ENCODE measurements at places on chromosomes 6 and 20. TPM values are rescaled to one million over a fixed set of nuclear protein-coding genes. Genes with fewer than 3 reads are reported as not detected.
A peak's percentile ranks its signal among the peaks of the same experiment; 100 is the strongest.

TRIM15 gene
- total RNA-seq: not detected

EPB41L2 gene
- total RNA-seq: 101 TPM

HCRTR2 gene
- total RNA-seq: 0.42 TPM

HDAC2 gene
- 55.1 TPM for total RNA-seq

PAX1 gene
- not detected for total RNA-seq

LAMA5 gene
- 127 TPM for total RNA-seq

HLA-C gene
- 206 TPM for total RNA-seq

BMP6 gene
- 1.4 TPM for total RNA-seq

STMN3 gene
- 16.7 TPM for total RNA-seq

SNX9 gene
- 68.3 TPM for total RNA-seq

ESR1 gene
- 0.94 TPM for total RNA-seq

SH3BGRL2 gene
- total RNA-seq: 52.3 TPM

FAM83B gene
- total RNA-seq: not detected

DNA sequence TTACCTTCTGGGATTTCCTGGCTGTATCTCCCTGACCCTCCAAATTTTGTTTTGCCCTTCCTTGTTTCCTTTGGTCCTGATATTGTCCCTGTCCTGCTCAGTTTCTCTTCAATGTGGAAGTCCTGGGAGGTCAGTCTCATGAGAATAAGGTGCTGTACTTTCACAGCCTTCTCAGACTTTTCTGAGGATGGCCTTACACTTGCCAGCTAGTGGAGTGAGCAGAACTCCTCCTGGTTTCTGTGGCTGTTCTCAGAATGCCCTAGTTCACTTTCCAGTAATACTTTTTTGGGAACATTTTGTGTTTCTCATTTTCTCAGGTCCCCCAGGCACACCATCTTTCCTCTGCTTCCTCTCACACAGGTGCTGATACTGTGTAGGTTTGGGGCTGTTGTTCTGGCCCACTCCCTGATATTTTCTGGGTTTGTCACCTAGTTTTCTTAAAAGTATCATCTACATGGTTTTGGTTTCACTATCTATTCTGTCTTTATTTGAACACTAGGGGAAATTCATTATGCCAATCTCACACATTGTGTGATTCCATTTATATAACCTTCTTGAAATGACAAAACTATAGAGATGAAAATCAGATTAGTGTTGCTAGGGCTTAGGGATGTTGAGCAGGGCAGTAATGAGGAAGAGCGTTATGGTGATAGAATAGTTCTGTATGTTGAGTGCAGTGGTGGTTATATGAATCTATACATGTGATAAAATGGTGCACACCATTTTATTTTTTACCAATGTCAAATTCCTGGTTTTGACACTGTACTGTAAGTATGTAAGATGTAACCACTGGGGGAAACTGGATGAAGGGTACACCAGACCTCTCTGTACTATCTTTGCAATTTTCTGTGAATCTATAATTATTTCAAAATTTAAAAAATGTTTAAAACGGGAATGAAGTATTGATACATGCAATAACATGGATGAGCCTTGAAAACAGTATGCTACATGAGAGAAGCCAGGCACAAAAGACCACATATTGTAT lies 27.2 kb upstream of the BRPF3 start:
- no peaks in the 10 kb centered on the region for H3K36me3 ChIP-seq
- no peak overlapping the region for H3K27ac ChIP-seq
- no peak for ATAC-seq

GRCh38 chr20:61117725-61118124 lies 134.3 kb upstream of the CDH4 start:
- ATAC-seq: no peak
- no peak overlapping the region for H3K4me3 ChIP-seq
- H3K36me3 ChIP-seq: no peaks in the 10 kb centered on the region
- no peaks in the 10 kb centered on the region for H3K4me1 ChIP-seq
- H3K27ac ChIP-seq: no peak overlapping the region

GRCh38 chr6:133502441-133503335 lies 261.5 kb downstream of the EYA4 start:
- peak; percentile 85 for ATAC-seq
- no peaks in the 10 kb centered on the region for H3K27me3 ChIP-seq
- H3K4me3 ChIP-seq: no peak overlapping the region
- no peaks in the 10 kb centered on the region for H3K36me3 ChIP-seq
- H3K27ac ChIP-seq: peak overlapping the region; percentile 64

DNA sequence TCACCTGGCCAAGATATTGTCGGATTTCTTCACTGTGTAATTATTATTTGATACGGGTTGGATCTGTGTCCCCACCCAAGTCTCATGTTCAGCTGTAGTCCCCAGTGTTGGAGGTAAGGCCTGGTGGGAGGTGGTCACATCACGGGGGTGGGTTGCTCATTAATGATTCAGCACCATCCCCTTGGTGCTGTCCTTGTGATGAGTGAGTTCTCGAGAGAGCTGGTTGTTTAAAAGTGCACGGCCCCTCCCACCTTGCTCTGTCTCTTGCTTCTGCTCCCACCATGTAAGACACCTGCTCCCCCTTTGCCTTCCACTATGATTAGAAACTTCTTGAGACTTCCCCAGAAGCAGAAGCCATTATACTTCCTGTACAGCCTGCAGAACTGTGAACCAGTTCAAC lies 173.9 kb upstream of the PMEPA1 start:
- H3K27me3 ChIP-seq: peaks cover 8% of the 10 kb centered on the region
- no peak overlapping the region for H3K4me3 ChIP-seq
- peaks cover 3% of the 10 kb centered on the region for H3K4me1 ChIP-seq
- no peak for ATAC-seq
- no peaks in the 10 kb centered on the region for H3K36me3 ChIP-seq

GRCh38 chr20:5880326-5880725 lies 70.0 kb downstream of the TRMT6 start:
- H3K27me3 ChIP-seq: peaks cover 3% of the 10 kb centered on the region
- no peak overlapping the region for H3K4me3 ChIP-seq
- no peak for ATAC-seq
- no peaks in the 10 kb centered on the region for H3K36me3 ChIP-seq
- H3K27ac ChIP-seq: no peak overlapping the region

DNA sequence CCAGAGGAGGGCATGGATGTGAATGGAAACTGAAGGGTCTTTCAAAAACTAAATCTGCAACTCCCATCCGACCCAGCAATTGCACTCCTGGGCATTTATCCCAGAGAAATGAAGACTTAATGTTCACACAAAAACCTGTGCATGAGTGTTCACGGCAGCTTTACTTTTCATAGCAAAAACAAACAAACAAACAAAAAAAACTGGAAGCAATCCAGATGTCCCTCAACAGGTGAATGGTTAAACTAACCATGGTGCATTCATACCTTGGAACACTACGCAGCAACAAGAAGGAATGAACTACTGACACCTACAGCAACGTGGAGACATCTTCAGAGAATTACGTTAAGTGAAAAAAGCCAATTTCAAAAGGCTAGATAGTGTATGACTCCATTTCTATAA lies 32.2 kb downstream of the PMEPA1 start:
- H3K36me3 ChIP-seq: no peaks in the 10 kb centered on the region
- no peaks in the 10 kb centered on the region for H3K27me3 ChIP-seq
- H3K27ac ChIP-seq: no peak overlapping the region
- ATAC-seq: no peak
- no peak overlapping the region for H3K4me3 ChIP-seq

DNA sequence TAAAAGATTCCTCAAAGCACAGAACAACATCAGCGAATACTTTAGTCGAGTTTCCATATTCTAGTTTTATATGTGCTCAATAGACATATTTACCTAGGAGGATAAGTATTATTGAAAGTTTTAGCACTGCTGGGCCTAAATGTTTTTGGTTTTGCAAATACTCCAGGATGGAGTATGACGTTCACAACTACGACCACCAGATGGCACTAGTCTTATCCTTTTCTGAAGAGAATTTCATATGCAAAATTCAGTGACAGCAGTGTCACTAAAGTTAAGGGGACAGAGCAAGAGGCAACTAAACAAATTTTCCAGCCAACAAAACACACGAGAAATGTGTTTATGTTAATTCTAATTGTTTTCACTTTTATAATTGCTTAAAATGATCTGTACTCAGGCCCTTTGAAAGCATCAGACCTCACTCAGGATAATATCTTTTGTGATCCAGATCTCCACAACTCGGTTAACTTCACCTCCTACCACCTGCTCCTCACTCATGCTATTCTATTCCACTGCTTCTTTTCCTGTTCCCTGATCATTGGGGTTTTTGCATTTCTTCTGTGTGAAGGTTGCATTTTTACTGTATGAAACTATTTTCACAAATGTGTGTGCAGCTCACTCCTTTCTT lies 220.8 kb downstream of the TRDN start:
- H3K27ac ChIP-seq: no peak overlapping the region
- no peaks in the 10 kb centered on the region for H3K4me1 ChIP-seq
- H3K4me3 ChIP-seq: no peak overlapping the region
- no peaks in the 10 kb centered on the region for H3K36me3 ChIP-seq
- no peak for ATAC-seq
- no peaks in the 10 kb centered on the region for H3K27me3 ChIP-seq

DNA sequence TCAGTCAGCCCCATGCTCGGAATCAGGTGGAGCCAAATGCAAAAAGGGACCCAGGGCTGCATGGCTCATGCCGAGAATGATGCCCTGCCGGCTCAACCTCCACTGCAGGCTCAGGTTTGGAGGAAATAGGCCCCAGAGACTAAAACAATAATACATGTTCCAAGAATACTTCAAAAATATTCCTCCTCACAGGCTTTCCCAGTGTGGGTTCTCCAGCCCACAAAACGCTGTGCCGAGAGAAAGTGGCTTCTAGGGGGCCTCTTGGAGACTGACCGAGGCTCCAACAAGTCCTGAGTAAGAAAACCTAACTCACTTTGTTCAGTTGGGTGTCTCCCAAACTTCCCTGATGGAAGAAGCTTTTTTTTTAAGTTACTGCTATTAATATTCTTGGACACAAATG lies 73.9 kb downstream of the BANF2 start:
- H3K36me3 ChIP-seq: no peaks in the 10 kb centered on the region
- ATAC-seq: no peak
- no peaks in the 10 kb centered on the region for H3K4me1 ChIP-seq
- H3K27me3 ChIP-seq: no peaks in the 10 kb centered on the region

DNA sequence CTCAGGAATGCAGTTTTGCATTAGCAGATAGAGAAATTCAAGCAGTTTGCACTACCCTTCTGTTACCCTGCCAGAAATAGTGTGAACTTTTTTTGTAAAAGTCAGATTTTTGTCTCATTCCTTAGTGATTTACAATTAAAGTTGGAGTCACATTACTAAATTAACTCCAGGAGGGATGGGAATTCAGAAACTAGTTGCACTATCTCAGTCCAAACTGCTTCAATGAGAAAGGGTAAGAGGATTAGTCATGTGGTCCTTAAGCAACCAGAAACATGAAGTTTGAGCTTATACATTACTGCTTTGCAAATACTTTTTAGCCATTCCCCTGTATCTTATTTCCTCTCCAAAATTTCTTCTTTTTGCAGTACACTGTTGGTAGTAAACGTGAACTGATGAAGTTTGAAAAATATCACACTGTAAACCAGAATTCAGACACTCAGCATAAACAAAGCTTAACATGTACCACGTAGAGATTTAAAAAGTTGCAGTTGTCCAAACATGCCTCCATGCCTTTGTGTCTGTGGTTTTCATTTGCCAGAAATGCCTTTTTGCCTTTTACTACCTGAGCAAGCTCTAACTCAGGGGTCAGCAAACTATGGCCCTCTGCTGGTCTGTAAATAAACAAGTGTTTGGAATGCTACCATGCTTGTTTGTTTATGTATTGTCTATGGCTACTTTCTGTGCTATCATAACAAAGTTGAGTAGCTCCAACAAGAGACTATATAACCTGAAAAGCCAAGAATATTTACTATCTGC lies 49.7 kb downstream of the TP53INP2 start:
- H3K27ac ChIP-seq: no peak overlapping the region
- ATAC-seq: no peak
- H3K4me1 ChIP-seq: no peaks in the 10 kb centered on the region

GRCh38 chr6:75101896-75102295 lies 104.0 kb downstream of the COL12A1 start:
- ATAC-seq: no peak
- H3K27ac ChIP-seq: peak overlapping the region; percentile 48
- peaks cover 24% of the 10 kb centered on the region for H3K4me1 ChIP-seq
- no peaks in the 10 kb centered on the region for H3K36me3 ChIP-seq

DNA sequence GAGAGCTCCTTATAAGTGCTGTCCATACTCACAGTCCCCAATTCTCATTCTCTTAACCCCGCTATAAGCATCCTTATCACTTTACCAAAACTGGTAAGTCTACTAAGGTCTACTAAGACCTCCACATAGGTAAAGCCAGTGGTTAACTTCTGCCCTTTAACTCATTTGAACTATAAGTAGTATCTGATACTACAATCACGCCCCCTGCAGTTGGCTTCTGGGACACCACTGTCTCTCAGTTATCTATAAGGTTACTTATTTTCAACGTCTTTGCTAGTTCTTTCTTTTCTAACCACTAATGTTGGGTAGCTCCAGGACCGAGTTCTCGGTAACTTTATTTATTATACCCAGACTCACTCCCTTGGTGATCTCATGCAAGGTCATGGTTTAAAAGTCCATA lies 142.6 kb downstream of the ARHGAP18 start:
- H3K36me3 ChIP-seq: no peaks in the 10 kb centered on the region
- ATAC-seq: no peak
- no peak overlapping the region for H3K27ac ChIP-seq

DNA sequence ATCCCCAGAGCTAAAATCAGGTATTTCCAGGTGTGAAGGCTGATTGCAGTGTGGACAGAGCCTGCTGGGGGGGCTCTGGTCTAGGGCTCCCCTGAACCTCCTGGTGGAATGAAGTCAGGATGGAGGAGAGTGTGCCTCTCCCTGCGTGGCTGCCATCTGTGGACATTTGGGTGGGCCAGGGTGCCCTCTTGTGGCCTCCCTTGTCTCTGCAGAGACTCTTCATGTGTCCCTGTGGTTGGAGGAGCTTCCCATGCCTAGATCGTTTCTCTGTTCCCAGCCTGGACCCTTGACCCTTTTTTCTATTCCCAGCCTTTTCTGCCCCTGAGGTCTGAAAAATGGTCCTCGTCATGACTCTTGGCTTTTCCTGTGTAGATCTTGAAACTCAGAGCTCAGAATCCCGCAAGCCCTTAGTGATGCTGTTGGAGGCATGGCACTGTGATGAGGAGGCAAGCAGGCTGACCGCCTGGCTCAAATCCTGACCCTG lies 9.9 kb upstream of the PSMF1 start:
- H3K4me1 ChIP-seq: no peaks in the 10 kb centered on the region
- H3K27ac ChIP-seq: no peak overlapping the region
- no peak overlapping the region for H3K4me3 ChIP-seq
- no peaks in the 10 kb centered on the region for H3K27me3 ChIP-seq
- H3K36me3 ChIP-seq: no peaks in the 10 kb centered on the region

DNA sequence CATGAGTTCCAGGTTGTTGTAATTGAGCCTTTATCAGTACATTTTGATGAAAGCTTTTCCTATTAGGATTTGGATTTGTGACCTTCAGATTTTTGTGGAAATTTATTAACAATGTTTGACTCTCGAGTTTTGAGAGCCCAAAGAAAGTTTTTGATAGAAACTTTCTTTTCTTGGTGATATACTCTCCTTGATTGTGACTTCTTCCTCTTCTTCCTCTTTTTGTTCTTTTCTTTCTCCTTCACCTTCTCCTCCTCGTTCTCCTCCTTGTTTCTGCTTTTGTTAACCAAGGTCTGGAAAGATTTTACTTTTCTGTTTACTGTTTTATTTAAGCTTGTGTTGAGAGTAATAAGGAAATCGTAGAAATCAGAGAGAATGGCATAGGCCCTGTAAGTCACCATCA lies 182.4 kb downstream of the TRIM27 start:
- H3K27me3 ChIP-seq: peaks cover 100% of the 10 kb centered on the region
- H3K4me3 ChIP-seq: no peak overlapping the region
- no peak overlapping the region for H3K27ac ChIP-seq
- no peaks in the 10 kb centered on the region for H3K4me1 ChIP-seq
- no peaks in the 10 kb centered on the region for H3K36me3 ChIP-seq
- no peak for ATAC-seq

- no peak for ATAC-seq
- no peak overlapping the region for H3K4me3 ChIP-seq
- no peaks in the 10 kb centered on the region for H3K27me3 ChIP-seq
- H3K27ac ChIP-seq: no peak overlapping the region
These were observed 10.6 kb downstream of the FKBP5 start for GRCh38 chr6:35678021-35678654.

Data from gastroesophageal sphincter (tissue), 4 donors.